ENCODE measurements at places on chromosomes 5 and 9. TPM values are rescaled to one million over a fixed set of nuclear protein-coding genes. Genes with fewer than 3 reads are reported as not detected.

The PCDHB5 gene
- 4.5 TPM for total RNA-seq

The FGF18 gene
- 0.49 TPM for total RNA-seq

The SPATA31E1 gene
- total RNA-seq = not detected

The NTNG2 gene
- total RNA-seq = 4.7 TPM

The CNTNAP3 gene
- 2.6 TPM for total RNA-seq

The OR13C8 gene
- total RNA-seq = not detected

All from cardiac atrium fibroblast (primary cell).